ENCODE measurements at places on chromosomes 11 and 22.

GRCh38 chr11:130782361-130783222 lies 133.7 kb downstream of the SNX19 start:
- DNase-seq: no peak

GRCh38 chr11:32005786-32006416 lies 85.0 kb upstream of the RCN1 start:
- no peak for DNase-seq

DNA sequence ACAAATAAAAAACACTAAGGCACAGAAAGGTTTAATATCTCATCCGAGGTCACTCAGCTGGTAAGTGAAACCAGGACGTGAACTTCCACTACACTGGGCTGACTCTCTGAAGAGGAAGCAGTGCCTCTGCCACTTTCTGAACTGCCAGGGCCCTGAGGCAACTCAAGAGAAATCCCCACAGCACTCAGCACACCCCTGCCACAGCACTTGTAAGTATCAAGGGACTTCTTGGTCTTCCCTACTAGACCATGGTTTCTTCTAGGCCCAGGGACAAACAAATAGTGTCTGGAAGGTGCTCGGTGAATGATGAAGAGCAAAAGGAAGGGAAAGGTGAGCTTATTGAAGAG lies 49.7 kb downstream of the RPL27A start:
- no peak for DNase-seq

GRCh38 chr11:16223558-16223957 lies 132.8 kb downstream of the SOX6 start:
- no peak for DNase-seq

DNA sequence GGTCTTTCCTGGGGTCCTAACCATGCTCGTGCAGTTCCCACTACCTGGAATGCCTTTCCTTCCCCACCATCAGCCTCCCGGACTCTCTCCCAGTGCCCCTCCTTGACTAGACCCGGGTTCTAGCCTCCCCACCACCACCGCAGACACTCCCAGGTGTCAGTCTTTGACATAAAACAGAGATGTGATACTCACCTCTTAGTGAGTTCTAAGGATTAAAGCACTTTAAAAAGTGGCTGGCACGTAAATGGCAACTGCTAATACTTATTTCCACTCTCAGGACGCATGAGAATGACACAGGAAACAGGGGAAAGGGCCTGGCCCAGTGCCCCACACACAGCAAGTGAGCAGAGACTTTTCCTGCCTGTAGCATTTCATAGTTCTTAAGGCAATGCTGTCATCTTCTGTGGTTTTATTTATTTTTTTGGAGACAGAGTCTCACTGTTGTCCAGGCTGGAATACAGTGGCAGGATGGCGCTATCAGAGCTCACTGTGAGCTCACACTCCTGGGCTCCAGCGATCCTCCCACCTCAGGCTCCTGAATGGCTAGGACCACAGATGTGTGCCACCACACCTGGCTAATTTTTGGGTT lies 1.9 kb upstream of the SLC25A45 start:
- no peak for DNase-seq
